ENCODE measurements at places on chromosomes 5 and 9. TPM values are rescaled to one million over a fixed set of nuclear protein-coding genes. Genes with fewer than 3 reads are reported as not detected.

The F2RL1 gene
- 144 TPM for total RNA-seq

The PTGR1 gene
- 52.2 TPM for total RNA-seq

The OSMR gene
- total RNA-seq, result 46.7 TPM

The SCGB3A1 gene
- 3.7 TPM for total RNA-seq

The EGFLAM gene
- 3.5 TPM for total RNA-seq

The AMBP gene
- not detected for total RNA-seq

The S100Z gene
- total RNA-seq, result not detected

The BTNL9 gene
- total RNA-seq, result 0.21 TPM

The WDR70 gene
- 19.6 TPM for total RNA-seq

The NR4A3 gene
- total RNA-seq, result 0.41 TPM

The AQP7 gene
- not detected for total RNA-seq

The MYOZ3 gene
- total RNA-seq, result 4.6 TPM

The IRX4 gene
- 0.92 TPM for total RNA-seq

The PLAC8L1 gene
- total RNA-seq, result not detected

The EPB41L4B gene
- 11.0 TPM for total RNA-seq

The PCDHB8 gene
- total RNA-seq, result 0.34 TPM

The TLX3 gene
- total RNA-seq, result 0.58 TPM

The HACD4 gene
- 0.46 TPM for total RNA-seq

The TAS2R1 gene
- not detected for total RNA-seq

The SRA1 gene
- total RNA-seq, result 45.5 TPM

The PRDM9 gene
- not detected for total RNA-seq

The FUT7 gene
- not detected for total RNA-seq

The ZDHHC11 gene
- total RNA-seq, result 1.3 TPM

The PHPT1 gene
- total RNA-seq, result 129 TPM

The CAMK2A gene
- total RNA-seq, result not detected

The DIAPH1 gene
- total RNA-seq, result 99.7 TPM

Measured in kidney epithelial cell (primary cell).